Glutamatergic neuron (in vitro differentiated cells): ENCODE measurements at places on chromosomes 1 and 21.

GRCh38 chr1:221089803-221090202 is 210.6 kb downstream of the HLX start:
- no peak for DNase-seq

GRCh38 chr1:208604295-208604694 is 360.1 kb upstream of the PLXNA2 start:
- DNase-seq = no peak

DNA sequence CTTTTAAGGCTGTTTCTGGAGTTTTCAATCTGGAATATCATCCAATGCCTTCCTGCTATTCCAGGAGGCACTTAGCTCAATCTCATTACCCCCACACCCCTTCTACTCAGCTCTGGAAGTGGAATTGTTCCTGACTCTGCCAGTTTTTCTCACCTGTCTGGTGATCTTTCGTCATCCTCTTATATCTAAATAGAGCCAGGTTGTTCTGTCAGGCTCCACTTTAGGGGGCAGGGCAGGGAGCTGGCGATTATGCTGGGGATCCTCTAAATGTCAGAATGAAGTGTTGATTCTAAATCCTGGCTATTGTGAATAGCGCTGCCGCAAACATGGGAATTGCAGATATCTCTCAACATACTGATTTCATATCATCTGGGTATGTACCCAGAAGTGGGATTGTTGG is 63.6 kb upstream of the ETV3 start:
- DNase-seq = no peak

GRCh38 chr1:84968865-84969264 is 28.0 kb downstream of the MCOLN2 start:
- no peak for DNase-seq

DNA sequence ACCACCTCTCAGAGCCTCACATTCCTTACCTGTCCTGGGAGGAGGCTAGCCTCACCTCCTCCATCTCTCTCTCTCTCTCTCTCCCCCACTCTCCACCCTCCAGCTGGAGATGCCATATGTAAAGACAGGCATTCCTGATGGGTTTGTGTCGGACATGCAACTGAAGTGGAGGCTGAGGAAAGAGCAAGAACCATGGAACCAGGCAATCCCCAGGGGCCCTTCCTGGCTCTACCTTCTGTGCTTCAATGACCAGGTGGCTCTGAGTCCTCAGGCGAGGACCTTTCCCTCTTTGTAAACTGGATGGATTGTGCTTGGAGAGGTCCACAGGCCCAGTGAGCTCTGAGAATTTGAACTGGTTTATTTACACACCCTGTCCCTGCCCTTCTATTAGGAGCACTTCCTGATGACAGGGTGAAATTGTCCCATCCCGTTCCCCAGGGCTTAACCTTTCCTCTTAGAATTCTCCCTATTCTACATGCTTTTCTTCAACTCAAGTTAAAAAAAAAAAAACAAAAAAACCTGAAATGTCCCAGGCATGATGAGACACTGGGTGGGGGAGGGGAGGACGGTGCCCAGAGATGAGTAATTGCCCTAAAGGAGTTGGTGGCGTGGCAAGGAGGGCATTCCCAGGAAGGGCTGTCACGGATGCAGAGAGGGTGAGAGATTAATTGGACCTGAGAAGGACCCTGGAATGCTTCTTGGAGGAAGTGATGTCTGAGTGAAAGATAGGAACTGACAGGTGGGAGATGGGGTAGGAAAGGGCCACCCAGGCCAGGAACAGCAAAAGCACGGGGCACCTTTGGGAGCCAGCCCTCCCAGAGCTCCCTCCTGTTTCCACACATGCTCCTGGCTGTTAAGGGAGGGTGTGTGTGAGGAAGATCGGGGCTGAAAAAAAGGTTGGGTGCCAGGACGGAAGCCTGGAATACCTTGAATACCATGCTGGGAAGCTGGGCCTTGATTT is 50.2 kb upstream of the WASF2 start:
- no peak for DNase-seq

GRCh38 chr1:60922304-60922703 is 160.1 kb upstream of the NFIA start:
- DNase-seq = no peak

- no peak for DNase-seq
These were observed 147.9 kb downstream of the LRRC40 start for GRCh38 chr1:70057500-70057899.

- no peak for DNase-seq
These were observed 9.1 kb downstream of the PYCR2 start for GRCh38 chr1:225914947-225915346.

GRCh38 chr1:94094469-94095111 is 26.4 kb downstream of the ABCA4 start:
- no peak for DNase-seq

DNA sequence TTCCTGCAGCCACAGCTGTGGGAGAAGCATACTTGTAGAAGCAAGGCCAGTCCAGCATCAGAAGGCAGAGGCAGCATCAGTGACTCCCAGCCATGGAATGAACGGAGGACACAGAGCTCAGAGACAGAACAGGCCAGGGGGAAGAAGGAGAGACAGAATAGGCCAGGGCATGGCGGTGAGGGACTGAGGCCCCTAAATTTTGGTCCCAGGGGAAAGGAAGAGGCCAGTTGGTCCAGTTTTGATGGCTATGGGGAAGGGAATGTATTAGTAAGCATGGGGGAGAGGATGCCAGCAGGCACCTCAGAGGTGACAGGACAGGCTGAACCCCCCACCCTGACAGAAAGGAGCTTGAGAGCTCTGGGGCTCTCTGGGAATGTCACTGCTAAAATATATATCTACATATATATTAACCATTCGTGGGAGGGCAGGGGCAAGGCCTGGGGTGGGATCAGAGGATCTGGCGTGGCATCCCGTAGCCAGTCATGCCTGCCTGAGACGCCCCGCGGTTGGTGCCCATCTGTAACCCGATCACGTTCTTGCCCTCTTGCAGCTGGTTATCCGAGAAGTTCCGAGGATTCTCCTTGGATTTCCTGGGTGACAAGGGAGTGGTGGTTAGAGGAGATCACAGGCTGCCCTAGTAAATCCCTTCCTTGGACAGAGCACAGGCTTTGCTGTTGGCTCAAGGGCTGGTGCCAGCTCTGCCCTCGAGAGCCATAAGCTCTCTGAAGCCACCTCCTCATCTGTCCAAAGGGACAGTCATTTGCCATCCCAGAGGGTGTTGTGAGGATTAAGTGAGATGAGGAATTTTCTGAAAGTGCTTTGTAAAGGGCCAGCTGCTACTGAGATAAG is 6.7 kb downstream of the TAGLN2 start:
- DNase-seq = no peak

GRCh38 chr1:1236945-1237873 is 5.2 kb downstream of the B3GALT6 start:
- no peak for DNase-seq

- peak; percentile 22 for DNase-seq
These were observed 283.8 kb downstream of the MRPL39 start for GRCh38 chr21:25323356-25323949.

DNA sequence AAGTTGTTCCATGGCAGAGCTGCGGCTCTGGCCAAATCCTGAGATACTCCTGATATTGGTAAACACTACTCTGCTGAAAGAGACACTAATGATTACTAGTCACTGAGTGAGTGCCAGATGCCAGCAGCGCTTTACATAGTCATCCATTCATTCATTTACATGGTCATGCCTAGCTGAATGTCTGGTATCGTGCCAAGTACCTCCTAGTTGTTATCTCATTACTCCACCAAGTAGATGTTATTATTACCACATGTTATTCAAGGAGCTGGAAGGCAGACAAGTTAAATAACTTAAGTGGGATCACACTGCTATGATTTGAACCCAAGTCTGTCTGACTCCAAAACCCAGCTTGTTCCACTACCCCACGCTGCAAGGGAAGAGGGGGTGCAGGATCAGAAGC is 4.7 kb downstream of the OLFML2B start:
- no peak for DNase-seq

DNA sequence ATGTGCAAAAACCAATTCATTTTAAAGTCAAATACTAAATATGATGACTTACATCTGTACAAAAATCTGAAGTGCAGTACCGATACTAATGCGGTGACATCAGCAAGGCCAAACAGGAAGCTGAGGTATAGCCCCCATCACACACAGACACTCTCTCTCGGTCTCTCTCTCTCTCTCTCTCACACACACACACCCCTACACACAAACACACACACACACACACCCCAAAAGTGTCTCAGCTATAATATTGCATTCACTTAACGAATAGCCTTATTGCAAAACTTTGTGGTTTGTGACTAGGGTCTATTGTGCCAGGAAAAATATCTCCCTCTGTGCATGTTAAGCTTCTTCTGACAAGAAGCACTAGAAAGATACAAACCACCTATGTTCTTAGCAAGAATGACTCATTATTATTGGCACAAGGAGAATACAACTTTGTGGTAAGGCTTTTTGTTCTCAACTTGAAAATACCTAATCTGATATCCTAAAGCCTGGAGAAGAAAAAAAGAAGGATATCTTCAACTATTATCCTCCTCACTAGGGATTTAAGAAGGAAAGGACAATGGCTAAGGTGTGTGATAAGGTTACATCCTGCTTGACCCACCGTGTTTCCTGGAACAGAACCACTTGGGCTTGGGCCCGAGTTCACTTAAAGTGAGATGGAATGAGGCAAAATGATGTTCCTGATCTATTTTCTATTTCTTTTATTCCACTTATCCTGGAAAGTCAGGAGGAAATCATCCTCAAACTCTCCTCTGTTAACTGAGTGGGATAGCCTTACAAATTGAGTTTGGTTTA is 107.1 kb downstream of the NIBAN1 start:
- DNase-seq = no peak

GRCh38 chr1:31372751-31373055 is 173 bp downstream of the FABP3 start:
- DNase-seq = no peak

- DNase-seq = no peak
These were observed 1.4 kb upstream of the ARHGEF2 start for GRCh38 chr1:155979597-155980343.

GRCh38 chr1:199273837-199274379 is 635.1 kb downstream of the PTPRC start:
- no peak for DNase-seq

DNA sequence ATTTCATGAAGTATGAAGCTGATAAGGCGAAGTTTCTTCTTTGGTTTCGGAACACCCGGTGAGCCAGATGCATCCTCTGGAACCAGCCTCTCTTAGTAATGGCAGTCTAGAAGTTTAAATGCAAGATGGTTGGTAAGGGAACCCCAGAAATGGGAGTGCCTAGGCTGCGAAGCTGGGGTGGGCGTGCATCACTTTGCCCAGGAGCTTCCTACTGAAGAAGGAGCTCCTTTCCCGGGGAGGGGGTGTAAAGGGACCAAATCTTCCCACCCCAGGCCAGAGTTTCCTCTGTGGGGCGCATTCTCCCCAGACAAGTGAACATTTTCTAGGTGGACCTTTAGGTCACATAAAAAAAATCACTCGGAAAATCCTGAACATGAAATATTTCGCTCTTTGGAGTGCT is 4.4 kb downstream of the TFF2 start:
- DNase-seq = no peak

GRCh38 chr1:218674280-218674773 is 329.2 kb downstream of the TGFB2 start:
- DNase-seq = peak; percentile 16

DNA sequence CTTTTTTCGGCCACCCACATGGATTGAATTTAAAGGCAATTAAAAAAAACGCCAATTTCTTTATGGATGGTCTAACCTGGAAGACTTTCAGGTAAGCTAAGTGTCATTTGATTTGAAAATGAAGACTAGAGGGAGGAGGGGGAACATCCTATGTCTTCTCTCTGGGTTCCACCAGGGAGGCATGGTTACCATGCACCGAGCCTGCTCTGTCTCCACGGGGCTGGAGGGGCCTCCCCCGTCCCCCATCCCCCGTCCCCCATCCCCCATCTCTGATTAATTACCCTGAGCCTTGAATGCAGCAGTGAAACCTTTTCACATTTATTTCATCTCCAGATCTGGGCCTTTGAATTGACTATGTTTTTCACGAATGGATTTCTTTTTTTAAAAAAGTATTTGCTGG is 135.1 kb downstream of the TLR5 start:
- no peak for DNase-seq

- DNase-seq = no peak
These were observed 100.0 kb upstream of the HNRNPU start for GRCh38 chr1:244964112-244964971.

DNA sequence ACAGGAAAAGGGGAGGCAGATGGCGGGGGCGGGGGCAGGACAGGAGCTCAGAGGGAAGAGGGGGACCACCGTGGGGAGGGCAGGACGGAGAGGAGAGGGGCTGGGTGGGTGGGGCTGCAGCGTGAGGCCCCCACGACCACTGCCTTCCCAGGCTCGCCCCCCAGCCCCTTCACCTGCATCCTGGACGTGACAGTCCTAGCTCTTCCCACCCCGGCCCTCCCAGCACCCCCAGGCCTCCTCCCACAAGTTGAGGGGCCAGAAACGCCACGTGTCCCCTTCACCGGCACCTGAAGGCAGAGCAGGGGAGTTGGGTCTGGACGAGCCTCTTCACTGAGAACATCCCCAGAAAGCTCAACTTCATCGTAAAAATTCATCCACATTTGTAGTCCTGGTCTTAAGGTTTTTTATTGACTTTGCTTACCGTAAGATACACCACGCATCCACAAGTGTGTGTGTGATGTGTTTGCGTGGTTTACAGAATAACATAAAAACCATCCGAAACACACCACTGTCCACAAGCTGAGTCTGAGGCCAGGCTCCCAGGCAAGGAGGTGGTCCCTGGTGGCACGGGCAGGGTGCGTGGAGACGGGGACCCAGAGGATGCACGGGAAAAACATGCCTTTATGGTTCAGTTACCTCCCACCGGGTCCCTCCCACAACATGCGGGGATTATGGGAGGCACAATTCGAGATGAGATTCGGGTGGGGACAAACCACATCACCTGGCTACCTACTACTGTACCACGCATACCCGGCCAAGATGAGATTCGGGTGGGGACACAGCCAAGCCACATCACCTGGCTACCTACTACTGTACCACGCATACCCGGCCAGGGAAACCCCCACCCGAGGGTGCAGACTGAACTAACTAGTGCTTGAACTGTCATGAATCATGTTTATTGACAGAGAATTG is 13.9 kb upstream of the COL18A1 start:
- peak; percentile 2 for DNase-seq
